Cardiac fibroblast (primary cell): ENCODE measurements at places on chromosomes 5 and 9.

DNA sequence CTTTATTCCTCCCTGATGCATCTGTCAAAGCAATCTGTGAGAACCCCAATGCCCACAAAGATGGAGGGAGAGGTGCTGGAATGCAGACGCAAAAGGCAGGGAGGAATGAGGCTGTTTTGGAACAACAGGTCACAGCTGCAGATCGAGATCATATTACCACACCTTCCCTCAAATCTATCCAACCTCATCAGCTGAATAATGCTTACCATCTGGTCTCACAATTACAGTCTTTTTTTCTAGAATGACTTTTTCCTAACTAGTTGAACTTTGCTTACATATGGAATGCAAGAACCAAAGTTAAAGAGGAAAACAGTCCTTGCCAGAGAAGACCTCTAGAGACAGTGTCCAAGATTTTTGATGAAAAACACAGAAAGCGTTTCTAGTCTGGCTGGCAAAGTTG is 158.1 kb downstream of the LPAR1 start:
- DNase-seq, result peak; percentile 73

- DNase-seq, result no peak
Observed at GRCh38 chr5:160291467-160291866, 20.9 kb downstream of the CCNJL start.

- no peak for DNase-seq
Observed at GRCh38 chr5:164353155-164353554, 847.7 kb downstream of the MAT2B start.

DNA sequence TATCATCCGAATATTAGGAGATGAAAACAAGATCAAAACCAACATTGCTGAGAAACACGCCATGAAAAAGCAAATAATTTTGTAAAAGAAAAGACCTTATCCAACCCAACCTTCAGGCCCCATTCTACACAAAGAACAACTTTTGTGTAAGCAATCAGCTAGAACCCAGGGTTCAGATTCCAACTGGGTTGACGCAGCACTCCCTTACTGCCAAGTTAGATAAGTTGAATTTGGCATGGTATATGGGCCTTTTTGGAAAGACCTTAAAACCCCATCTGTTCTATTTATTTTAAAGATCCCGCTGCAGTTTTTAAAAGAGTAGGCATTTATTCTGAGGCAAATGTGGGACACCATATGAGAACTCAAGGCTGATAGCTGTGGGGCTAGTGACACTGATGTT is 2033.8 kb upstream of the WWC1 start:
- peak; percentile 68 for DNase-seq
